ENCODE measurements at places on chromosomes 4 and X. TPM values are rescaled to one million over a fixed set of nuclear protein-coding genes. Genes with fewer than 3 reads are reported as not detected.

Gene CDX4
- total RNA-seq = not detected

Gene ZNF711
- total RNA-seq = 1.0 TPM

Gene BTC
- 3.4 TPM for total RNA-seq

Gene CHIC1
- total RNA-seq = 8.5 TPM

Gene RHOXF2B
- total RNA-seq = not detected

DNA sequence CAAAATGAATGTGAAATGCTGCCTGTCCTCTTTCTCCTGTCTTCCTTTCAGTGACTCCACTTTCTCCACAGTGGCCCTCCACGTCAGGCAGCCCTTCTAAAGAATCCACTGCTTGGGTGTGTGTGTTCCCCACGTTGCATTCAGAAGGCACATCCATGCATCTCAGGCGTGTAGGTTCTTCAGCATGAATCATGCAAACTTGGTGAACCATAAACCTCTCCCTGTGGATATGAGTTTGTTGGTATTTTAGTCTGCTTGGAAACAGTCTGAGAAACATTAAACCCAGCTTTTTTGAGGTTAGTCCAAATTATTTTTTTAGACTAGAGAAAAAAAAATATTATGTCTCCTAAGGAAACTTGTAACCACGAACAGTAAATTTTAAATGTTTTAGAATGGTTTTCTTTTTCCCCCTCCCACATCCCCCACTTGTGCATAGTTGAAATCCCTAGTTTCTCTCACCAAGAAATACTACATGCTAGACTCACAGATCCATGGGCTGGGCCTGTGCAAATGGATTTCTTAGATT, 251.6 kb downstream of the CBR4 start:
- DNase-seq = no peak

DNA sequence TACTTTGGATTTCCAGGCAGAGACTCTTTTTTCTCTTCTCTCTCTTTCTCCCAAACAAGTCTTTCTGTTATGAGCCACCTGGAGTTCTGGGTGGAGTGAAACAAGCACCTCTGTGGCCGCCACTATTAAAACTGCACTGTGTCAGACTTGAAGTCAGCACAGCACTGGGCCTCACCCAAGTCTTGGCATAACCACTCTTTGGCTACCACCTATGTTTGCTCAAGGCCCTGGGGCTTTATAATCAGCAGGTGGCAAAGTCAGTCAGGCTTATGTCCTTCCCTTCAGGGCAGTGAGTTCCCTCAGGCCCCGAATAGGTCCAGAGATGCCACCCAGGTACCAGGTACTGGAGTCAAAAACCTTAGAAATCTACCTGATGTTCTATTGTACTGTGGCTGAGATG, 52.4 kb downstream of the ITIH6 start:
- DNase-seq = no peak

- DNase-seq = no peak
These were observed 43.9 kb upstream of the SFRP2 start for GRCh38 chr4:153832720-153833287.

- DNase-seq = no peak
These were observed 8.2 kb upstream of the TRAM1L1 start for GRCh38 chr4:117093571-117093970.

GRCh38 chrX:24494647-24495075, 29.6 kb downstream of the PDK3 start:
- peak; percentile 71 for DNase-seq

DNA sequence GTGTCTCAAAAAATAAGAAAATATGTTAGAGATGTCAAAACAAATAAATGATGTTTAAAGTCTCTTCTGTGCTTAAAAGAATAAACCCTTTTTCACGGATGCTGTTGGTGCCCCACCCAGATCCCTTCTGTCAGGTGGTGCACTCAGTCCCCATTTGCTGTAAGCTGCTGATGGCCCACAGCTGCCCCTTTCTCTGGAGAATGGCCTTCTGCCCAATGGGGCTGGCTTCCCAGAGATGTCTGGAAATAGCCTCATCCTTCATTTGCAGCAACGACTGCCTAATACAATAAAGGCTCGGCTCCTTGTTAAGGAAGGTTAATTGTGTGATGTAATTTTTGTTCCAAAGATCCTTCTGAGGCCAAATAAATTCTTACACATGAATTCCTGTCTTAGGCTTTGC, 31.8 kb downstream of the ETNPPL start:
- no peak for DNase-seq

DNA sequence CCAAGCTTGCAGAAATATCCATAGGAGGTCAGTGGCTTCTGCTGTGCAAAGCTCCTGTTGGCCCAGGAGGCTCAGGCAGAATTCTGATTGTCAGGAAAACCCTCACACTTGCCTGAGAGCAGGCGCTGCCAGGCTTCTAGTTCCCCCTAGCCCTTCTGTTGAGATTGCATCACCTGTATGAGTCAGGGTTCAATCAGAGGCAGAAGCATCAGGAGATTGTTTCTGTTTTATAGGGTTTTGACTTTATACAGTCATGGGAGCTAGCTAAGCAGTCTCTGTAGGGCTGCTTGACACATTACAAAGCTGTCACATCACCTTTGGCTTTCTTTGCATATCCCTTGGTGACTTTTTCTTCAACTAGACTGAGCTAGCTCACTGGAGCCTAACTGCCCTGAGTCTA, 27.8 kb downstream of the DIPK2B start:
- DNase-seq = no peak

- no peak for DNase-seq
These were observed 252.9 kb upstream of the TTC29 start for GRCh38 chr4:147198411-147199051.

DNA sequence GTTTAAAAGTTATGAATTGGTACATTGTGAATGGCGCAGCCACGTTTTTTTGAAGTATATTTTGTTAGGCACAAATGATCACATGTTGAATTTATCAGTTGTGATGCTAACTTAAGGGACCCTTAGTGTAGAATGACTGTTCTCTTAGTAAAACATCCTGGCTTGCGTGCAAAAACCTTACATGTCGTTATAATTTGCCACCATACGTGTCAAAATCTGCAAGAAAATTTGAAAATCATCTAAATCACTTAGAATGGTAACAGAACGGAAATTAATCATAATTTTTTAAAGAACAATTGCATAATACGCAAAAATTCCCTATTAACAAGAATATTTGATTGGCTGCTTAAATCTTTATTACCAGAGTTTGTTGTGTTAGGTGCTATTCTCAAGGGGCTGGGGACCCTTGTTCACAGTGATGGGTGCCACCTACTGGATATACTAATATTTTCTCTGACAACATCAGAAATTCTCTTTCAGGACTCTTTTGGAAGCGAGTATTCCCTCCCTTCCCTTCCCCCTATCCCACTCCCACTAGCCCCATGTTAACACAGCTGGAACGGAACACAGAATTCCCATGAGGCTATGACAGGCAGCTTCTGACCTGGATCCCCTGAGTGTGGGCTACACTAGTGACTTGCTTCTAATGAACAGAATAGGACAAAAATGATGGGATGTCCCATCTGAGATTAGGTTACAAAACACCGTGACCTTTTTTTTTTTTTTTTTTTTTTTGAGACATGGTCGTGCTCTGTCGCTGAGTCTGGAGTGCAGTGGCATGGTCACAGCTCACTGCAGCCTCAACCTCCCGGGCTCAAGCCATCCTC, 71.8 kb downstream of the SUPT20HL2 start:
- no peak for DNase-seq
